ENCODE measurements at places on chromosomes 12 and 14.

DNA sequence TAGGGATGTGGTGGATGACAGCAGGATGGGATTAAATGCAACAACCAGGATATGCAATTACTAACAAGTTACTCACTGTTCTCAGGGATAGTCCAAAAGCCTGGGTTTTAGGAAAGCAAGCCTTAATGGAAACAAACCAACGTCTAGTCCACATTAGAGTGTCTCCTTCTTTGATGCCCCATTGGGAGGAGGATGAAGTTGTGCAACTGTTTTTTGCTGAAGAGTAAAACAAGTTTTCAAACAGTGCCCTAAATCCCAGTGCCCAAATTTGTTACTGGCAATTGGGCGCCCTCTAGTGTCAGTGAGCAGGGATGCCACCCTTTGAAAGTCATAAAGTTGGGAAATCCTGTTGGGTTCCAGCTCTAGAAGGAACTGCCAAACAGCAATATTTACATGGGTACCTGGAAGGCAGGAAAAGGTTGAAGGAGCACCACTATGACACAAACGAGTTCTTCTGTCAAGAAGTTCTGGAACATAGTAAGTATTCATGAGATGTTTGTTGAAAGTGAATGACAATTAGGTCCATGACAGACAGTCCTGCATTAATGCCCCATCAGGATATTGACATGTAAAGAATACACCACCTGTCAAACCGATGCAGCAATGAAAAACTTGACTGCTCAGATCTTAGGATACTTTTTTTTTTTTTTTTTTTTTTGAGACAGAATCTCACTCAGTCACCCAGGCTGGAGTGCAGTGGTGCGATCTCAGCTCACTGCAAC lies 11.1 kb upstream of the DPF3 start:
- DNase-seq = peak; percentile 42

GRCh38 chr12:116009805-116010204 lies 267.7 kb downstream of the MED13L start:
- DNase-seq = no peak

DNA sequence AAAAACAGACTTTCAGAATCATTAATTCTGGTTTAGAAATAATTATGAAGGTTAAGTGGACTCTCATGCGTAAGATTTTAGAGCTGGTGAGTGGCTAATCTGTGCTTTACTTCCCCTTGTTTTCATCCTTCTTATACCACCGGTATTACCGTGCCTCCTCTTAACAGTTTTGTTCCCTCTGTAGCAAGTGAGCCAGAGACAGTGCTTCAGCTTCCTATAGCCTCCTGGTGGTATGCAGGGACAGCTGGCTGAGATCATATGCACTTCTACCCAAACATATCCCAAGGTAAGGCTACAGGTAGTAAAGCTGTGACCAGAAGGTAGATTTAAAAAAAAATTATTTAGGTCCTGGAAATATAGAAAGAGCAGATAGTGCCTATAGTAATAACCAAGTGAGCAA lies 55.2 kb downstream of the PDE3A start:
- no peak for DNase-seq

DNA sequence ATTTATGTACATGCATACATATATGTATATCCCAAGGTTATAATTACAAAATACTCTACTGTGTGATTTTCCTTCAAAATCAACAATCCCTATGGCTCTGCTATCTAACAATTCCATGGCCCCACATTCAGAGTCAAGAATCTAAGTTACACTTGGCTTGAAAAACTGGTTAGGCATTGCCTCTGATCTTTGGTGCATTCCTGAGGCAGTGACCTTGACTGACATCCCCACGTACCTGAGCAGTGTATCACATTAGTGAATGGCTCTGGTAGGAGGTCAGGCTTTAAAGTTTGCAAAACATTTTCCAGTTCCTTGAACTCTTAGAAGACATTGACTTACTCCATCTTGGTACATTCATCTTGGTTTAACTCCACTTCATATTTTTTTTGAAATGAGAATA lies 8.5 kb upstream of the STON2 start:
- no peak for DNase-seq

GRCh38 chr12:43072431-43072830 lies 479.6 kb downstream of the ADAMTS20 start:
- no peak for DNase-seq

DNA sequence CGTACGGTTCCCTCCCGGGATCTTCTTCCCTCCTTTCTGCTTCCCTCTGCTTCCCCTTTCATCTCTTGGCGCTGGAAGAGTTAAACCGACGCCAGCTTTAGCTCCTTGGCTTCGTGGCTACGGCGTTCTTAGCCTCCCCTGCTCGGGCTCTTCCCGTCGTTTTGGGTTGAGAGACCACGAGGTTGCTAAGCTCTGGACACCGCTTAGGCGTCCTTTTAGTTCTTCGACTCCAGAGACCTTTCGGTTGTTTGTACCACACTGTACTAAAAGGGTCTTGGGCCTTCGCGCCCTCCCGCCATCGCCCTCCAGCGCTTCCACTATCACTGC lies 545 bp downstream of the CPSF2 start:
- peak; percentile 52 for DNase-seq

DNA sequence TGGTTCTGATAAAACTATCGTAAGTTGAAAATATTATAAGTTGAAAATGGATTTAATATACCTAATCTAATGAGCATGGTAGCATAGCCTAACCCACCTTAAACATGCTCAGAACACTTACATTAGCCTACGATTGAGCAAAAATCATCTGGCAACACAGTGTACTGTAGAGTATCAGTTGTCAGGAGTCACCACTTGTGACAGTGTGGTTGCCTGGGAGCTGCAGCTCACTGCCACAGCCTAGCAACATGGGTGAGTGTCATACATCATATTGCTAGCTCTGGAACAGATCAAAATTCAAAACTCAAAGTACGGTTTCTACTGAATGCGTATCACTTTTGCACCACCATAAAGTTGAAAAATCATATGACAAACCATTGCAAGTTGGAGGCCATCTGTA lies 203.5 kb downstream of the ATXN7L3B start:
- DNase-seq = no peak
